AML-193 (cell line): ENCODE measurements at places on chromosomes 11 and 22.

- no peak for DNase-seq
Measured at GRCh38 chr11:79845002-79845709, 404.3 kb upstream of the TENM4 start.

DNA sequence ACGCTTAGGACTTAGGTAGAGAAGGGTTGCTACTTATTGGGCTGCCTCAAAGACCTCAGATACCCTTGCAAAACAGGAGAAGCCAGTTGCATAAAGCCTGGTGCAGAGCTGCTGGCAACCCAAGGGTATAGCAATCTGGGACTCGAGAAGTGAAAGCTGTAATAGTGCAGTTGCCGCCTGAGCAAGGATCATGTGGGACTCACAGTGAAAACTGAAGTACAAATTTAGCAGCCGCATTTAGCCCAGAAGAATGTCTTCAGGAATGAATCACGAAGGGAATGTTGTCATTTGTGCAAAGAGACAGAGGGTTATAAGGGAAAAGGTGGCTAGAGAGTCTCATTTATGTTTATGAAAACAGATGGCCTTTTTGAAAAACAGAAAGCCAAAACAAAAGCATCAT, 267.2 kb downstream of the TENM4 start:
- no peak for DNase-seq

DNA sequence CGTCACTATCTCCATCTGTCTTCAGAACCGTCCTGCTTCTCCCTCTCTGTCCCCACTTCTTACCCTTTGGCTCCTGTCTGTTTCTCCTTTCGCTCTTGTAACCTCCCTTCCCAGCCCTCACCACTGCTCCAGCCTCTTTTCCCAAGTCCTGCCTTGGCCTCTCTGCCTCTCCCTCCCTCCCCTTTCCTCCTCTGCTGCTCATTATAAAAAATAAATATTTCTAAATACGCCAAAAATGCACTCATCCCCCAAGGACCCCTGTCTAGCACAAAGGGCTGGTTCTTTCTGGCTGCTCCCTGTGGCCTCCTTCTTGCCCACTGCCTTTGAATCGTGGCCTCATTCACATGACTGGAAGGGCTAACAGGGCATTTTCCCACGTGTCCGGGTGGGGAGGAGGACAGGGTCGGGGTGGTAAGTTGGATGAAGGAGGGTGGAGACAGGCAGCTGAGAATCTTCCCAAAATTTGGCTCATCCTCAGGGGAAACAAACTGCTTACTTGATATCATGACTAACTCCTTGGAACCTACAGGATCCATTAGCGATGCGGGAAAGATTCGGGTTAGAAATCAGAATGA, 26.4 kb upstream of the OAF start:
- DNase-seq = no peak

DNA sequence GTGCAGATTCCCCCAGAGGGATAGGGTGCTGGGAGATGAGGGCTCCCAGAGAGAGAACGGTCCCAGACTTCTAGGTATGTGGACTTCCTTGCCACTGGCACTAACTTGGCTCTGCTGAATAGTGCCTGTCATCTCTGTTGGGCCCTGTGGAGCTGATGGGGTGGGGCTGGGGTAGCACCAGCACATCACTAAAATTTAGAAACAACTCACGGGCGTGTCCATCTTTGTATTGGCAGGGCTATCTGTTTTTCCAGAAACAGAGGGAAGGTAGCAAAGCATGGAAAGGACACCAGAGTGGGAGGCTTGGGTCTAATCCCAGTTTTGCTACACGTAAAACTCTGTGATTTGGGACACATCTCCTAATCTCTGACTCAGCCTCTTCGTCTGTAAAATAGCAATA, 25.8 kb downstream of the SWAP70 start:
- no peak for DNase-seq

- no peak for DNase-seq
Measured at GRCh38 chr11:130801333-130802122, 114.8 kb downstream of the SNX19 start.

GRCh38 chr11:44632466-44633123, 67.1 kb downstream of the CD82 start:
- peak; percentile 5 for DNase-seq

DNA sequence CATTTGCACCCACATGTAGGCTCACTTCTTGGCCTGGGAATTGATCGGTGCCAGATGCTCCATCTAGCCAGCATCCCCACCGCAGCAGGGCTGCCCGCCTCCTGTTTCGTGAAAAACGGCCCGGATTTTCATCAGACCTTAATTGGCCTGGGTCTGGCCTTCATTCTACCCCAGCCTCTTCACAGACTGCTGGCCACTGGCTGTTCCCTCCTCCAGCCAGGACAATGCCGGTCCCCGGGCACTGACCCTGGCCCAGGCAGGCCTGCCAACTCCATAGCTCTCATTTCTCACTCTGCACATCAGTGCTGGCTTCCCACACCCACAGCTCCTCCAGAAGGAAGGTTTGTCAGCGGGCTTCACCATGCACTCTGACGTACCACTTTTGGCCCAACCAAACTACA, 27.9 kb downstream of the TIMP3 start:
- no peak for DNase-seq

DNA sequence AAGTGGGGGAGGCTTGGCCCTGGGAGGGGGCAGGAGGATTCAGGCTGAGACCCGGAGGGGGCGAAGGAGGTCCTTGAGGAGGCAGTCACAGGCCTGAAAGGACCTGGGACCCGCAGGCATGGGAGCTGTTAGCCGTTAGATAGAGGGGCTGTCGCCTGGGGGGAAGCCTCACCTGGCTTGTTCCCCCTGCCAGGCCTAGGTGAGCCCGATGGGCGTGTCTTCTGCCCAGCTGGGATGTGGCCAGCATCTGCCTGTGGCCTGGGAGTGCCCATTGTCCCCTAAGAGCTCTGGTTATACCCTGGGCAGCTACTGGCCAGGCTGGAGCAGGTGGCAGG, 1.8 kb upstream of the DUSP8 start:
- no peak for DNase-seq

- no peak for DNase-seq
Measured at GRCh38 chr11:97772705-97773104, 1248.0 kb upstream of the CNTN5 start.

GRCh38 chr11:133134314-133135173, 397.8 kb downstream of the OPCML start:
- peak; percentile 25 for DNase-seq

DNA sequence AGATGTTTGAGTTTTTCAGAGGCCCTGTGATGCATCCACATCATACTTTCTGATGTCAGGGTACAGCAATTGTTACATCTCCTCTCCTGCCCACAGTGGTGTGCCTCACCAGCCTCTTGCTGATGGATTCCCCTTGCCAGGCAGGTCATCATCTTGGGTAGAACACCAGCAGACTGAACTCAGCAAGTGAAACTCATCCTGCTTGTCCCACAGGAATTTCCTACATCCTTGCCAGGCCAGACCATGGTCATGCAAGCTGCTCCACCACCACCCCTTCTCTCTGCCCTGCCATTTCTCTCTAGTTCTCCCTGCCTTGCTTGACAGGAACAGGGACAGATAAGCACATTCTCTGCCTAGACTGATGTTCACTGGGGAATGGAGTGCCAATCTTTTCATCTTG, 85.9 kb downstream of the PAX6 start:
- no peak for DNase-seq

DNA sequence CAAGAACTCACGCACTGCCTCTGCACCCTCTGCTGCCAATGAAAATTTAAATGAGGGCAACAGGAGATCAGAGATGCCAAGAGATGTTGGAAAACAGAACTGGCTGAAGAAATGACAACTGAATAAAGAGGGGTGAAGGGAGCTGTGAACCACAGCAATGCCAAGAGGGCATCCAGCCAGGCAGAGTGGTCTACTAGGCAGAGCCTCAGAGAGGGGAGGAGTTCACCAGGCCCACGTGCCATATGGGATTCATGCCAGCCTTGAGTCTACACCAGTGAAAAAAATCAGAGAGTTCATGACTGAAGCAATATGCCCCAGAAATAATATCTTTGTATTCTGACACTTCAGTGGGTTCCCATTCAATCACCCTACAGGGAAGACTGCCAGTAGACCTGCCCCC, 4.4 kb downstream of the APOL2 start:
- DNase-seq = no peak

DNA sequence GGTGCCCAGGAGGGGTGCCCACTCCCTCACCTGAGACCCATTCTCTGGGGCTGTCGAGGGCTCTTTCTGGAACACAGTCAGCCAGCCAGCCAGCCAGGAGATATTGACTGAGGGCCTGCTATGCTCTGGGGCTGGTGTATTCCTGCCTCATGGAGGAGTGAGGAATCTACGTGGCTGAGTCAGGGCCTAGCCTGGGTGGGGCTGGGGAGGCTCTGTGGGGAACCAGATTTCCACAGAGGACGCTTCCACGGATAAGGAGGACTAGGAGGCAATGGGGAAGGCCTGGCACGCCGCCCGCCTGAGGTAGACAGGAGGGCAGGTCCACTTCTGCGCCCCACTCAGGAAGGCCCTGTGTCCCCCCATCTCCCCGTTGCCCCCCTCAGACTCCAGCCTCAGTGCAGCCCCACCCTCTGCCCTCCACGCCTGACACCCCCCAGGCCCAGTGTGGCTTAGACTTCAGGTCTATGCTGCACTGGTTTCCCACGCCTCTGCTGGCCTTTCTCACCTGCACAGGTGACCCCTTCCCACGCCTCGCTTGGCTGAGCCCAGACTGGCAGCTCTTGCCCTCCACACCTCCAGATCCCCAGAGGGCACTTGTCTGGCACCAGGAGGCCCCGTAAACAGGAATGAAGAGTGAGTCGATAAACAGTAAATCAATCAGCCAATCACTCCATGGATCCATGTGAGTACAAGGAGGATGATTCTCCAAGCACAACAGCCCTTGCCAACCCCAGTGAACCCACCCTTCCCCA, 37.5 kb downstream of the MACROD1 start:
- DNase-seq = no peak

GRCh38 chr11:69158301-69159149, 2.8 kb downstream of the SMIM38 start:
- DNase-seq = no peak

- no peak for DNase-seq
Measured at GRCh38 chr11:48087974-48088681, 107.8 kb downstream of the PTPRJ start.

DNA sequence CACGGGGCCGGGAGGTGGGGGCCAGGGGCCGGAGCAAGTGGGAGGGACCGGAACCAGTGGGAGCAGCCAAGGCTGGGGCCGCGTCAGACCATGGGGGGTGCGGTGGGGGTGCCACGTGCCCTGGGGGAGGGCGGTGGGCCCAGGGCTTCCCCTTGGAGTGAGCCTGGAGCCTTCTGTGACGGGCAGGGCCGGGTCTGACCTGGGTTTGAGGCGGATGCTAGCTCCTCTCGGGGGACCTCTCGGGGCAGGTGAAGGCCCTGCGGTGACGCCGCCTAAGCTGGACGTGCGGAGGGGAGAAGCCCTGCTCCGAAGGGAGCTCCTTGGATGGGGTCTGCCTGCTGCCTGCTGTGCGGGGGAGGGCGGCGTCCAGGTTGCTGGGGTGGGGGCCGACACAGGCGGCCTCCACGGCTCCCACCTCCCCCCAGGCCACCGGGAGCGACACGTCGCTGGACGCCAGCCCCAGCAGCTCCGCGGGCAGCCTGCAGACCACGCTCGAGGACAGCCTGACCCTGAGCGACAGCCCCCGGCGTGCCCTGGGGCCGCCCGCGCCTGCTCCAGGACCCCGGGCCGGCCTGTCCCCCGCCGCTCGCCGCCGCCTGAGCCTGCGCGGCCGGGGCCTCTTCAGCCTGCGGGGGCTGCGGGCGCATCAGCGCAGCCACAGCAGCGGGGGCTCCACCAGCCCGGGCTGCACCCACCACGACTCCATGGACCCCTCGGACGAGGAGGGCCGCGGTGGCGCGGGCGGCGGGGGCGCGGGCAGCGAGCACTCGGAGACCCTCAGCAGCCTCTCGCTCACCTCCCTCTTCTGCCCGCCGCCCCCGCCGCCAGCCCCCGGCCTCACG, 115.0 kb downstream of the CACNA1I start:
- DNase-seq = no peak

DNA sequence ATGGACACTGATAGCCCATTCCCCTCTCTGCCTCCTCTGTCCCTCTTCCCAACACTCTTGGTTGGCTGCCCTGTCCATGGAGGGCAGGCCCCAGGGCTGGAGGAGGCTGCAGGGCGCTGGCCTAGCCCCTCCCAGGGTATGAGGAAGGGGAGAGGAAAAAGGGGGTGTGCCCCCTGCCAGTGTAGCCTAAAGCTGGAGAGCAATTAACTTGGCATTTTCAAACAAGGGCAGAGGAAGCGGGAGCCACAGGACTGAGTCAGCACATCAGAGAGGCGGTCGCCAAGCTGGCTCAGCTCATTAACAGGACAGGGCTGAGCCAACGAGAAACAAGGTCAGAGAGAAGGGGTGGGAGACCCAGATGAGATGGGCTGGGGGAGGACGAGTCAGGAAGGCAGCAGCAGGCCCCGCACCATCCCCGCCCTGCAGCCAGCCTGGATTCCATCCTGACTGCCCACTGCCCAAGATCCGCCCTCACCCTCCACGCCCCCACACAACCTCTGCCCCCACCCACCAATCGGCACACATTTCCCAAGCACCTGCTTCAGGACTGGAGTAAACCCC, 76.3 kb downstream of the BUD13 start:
- DNase-seq = no peak

GRCh38 chr11:17391493-17392355, 3.3 kb upstream of the KCNJ11 start:
- no peak for DNase-seq

GRCh38 chr11:19441752-19442553, 201.2 kb upstream of the E2F8 start:
- no peak for DNase-seq

- no peak for DNase-seq
Measured at GRCh38 chr22:38936562-38936961, 20.8 kb upstream of the APOBEC3A start.

DNA sequence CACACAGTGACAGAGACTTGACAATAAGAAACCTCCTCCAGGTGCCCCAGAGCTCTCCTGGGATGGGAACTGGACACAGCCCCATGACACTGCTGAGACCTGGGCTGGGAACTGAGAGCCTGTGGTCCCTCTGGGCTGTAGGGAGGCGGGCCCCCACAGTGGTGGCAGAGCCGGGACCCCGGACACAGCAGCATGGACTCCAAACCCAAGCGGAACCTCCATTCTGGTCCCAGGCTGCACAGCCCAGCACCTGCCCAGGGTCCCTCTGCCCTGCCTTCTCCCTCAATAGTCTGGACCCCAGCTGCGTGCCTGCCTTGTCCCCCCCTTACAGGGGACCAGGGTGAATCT, 8.4 kb upstream of the APOBEC3H start:
- no peak for DNase-seq

GRCh38 chr11:69896250-69896649, 77.0 kb upstream of the FGF3 start:
- DNase-seq = no peak

GRCh38 chr22:20777420-20778177, 3.7 kb downstream of the SERPIND1 start:
- no peak for DNase-seq

GRCh38 chr11:128786507-128786906, 80.6 kb downstream of the KCNJ1 start:
- no peak for DNase-seq

- DNase-seq = no peak
Measured at GRCh38 chr11:124499711-124500110, 43.7 kb downstream of the OR8B12 start.

- DNase-seq = no peak
Measured at GRCh38 chr11:115471367-115471766, 32.8 kb downstream of the CADM1 start.

- no peak for DNase-seq
Measured at GRCh38 chr11:73189723-73190556, 28.1 kb upstream of the P2RY2 start.

GRCh38 chr22:33654173-33654895, 265.9 kb downstream of the LARGE1 start:
- no peak for DNase-seq
